Natural killer cell treated with Interleukin-12 subunit alpha and Interleukin-12 subunit beta and Interleukin-15 and Interleukin-18, amount 100 ng/mL, for 72 hours (primary cell): ENCODE measurements at places on chromosomes 2 and 18. TPM values are rescaled to one million over a fixed set of nuclear protein-coding genes. Genes with fewer than 3 reads are reported as not detected.

Gene LIMS3
- 1.0 TPM for total RNA-seq

Gene DSC1
- not detected for total RNA-seq

Gene EFR3B
- 3.2 TPM for total RNA-seq

Gene REG3A
- not detected for total RNA-seq

Gene LIMS2
- total RNA-seq = not detected

Gene HAAO
- not detected for total RNA-seq

Gene C1GALT1C1L
- total RNA-seq = not detected

GRCh38 chr2:32135409-32135808, 30.3 kb upstream of the SLC30A6 start:
- DNase-seq = no peak

DNA sequence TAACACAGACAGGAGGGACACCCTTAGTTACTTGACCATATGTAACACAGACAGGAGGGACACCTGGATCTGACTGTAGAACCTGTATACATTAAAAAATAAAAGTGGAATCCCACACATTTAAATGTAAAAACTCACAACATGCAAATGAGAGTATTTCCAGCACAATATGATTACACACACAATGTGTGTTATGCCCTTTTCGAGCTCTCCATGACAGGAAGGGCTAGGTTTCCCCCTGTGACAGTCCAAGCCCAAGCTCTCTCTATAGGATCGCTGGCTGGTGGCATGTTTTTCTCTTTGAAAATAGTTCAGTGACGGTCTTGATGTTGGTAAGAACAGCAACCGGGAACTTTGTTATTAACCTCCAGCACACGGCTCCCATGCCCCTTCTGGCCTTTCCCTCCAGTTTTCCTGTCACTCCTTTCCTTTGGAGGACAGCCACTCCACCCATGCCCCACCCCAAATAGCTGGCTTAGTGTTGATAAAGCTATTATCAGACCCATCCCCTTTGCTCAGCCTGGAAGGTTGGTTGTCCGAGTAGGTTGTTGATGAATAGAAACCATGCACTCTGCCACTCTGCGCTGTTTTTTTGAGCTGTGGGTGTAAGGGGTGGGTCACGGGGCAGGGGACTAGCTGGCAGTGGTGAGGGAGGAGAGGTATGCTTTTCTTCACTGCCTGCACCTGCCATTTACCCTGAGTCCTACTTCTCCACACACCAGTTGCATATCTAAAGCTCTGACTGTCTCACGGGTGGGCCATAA, 2.7 kb downstream of the RASGRP3 start:
- DNase-seq = no peak

DNA sequence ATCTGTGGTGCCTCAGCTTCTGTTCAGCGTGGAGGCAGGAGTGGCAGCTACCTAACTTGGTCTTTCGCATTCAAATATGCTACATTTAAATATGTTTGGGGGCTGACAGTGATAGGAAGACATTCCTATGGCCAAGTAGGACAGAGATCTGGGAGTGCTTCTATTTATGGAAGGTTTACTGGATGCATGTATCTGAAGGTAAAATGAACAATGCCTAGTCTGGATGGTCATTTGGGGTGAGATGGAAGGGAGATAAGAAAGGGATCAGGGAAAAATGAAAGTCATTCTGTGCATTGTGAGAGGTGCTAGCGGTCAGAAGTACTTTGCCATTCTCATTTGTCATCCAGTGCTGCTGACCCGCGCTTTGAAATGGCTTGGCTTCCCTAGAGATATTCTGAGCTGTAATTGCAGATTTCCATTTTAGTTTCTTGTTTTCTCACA, 300.9 kb upstream of the FBXO11 start:
- DNase-seq = no peak

DNA sequence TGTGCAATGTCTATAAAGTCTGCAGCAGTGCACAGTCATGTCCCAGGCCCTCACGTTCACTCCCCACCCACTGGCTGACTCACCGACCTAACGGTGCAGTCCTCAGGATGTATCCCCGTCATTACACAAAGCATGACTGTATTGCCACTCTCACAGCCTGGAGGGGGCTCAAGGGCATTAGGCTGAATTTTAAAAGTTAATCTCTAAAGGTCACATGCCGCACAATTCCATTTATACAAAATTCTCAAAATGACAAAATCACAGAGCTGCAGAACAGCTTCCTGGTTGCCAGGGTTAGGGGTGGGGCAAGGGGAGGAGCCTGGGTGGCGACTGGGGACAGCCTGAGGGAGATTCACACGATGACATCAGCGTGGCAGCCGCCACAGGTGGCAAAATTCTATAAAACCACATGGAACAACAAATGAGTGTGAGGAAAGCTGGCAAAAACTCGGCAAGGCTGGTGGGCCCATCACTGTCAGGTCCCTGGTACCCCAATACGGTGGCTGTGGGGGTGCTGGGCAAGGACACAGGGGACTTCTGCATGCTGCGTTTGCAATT, 97.6 kb downstream of the NDUFA10 start:
- no peak for DNase-seq

- no peak for DNase-seq
Observed at GRCh38 chr2:42504364-42505230, 10.8 kb upstream of the KCNG3 start.

GRCh38 chr18:59593291-59593717, 103.9 kb downstream of the CCBE1 start:
- no peak for DNase-seq

DNA sequence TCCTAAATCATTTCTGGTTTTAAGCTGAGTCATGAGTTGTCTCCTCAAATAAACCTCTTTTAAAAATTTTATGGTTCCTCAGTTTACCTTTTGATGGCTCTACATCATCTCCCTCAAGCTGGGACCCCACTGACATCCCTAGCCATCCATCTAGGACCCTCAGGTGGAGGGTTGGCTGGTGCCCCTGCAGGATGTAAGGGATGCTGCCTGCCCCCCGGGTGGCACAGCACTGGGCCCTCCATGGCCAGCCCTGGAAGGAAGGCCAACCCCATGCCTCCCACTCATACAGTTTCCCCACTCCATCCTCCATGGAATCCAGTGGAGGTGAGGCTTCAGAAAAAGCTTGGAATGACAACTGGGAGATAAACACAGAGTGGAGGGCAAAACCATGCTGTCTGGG, 17.2 kb upstream of the GPC1 start:
- DNase-seq = no peak

DNA sequence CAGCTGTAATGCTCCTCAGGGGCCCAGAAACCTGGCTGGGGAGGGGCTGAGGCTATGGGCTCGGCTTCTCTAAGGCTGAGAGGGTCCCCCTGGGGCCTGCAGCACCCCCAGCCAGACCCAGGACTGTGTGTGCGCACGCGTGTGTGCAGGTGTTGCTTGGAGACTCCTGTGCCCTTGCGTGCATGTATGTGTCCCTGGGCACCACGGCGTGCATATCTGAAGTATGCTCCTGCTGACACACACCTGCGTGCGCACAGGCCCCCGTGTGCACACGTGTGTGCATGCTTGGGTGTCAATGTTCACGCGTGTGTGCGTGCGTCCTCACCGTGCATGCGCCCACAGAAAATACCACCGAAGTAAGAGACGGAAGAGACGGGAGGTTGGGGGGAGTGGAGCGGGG, 14.9 kb upstream of the ECEL1 start:
- DNase-seq = no peak

DNA sequence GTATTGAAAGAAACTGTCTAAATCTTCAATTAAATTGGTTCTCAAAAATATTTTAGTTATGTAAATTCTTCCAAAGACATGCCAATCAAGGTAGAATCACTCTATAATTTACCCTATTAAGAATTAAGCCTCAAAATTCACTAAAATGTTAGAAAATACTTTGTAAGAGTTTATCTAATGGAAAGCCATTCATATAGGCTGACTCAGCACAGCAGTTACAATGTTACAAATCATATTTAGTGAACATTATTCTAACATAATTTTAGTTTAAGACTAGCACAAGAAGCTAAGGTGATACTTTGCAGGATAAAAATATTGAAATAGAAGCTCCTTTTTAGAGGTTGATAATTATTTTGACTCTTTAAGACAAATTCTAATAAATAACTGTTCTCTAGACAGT, 137.0 kb downstream of the ZNF385B start:
- no peak for DNase-seq

GRCh38 chr2:236157815-236158498, 10.2 kb downstream of the GBX2 start:
- no peak for DNase-seq

GRCh38 chr2:15547115-15547876, 13.8 kb downstream of the NBAS start:
- DNase-seq = no peak

- DNase-seq = no peak
Observed at GRCh38 chr18:71018816-71019215, 730.0 kb downstream of the SOCS6 start.
